ENCODE measurements at places on chromosomes 12 and 14.

DNA sequence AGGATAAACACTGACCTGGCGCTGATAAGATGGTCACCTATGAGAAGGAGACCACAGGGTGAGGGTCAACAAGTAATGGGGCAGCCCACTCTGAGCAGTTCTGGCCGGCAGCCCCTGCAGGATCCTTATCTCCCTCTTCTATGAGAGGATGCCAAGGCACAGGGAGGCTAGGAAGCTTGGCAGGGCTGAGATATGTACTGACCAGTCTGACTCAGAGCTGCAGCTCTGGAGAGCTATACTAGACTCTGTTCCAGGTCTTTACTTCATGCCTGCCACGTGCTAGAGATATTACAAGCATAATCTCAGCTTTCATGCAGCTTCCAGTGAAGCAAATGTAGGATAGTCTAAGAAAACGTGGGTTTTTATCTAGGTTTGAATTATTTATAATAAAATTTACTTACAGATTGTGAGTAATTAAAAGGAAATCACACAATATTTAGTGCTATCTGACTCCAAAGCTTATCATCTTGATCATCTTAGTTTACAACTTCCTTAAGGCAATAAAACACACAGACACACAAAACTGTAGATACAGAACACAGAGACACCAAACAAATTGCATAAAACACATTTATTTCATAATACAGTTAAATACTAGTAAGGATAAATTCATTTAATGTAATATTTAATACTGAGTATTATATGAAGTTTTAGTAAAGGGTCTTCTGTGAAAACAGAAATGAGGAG, 32.3 kb downstream of the GIT2 start:
- peak; percentile 48 for DNase-seq

- DNase-seq: no peak
Measured at GRCh38 chr12:1768615-1769014, 51.8 kb upstream of the LRTM2 start.

DNA sequence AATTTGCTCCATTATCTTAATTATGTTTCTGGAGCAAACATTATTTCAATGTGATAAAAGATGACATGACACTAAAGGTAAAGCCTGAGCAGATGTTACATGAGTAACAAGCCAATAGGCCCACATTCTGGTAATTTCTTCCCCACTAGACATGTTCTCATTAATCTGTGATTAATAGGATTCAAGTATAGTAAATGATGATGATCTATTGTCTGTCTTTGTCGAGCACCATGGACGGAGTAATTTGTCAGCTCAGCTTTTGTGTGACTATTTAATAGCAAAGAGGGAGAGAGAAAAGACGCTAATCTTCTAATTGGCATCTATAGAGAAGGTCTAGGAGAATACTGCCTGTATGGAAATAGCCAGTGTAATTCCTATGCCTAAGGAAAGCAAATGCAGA, 62.2 kb upstream of the INSM2 start:
- DNase-seq: no peak

- DNase-seq: no peak
Measured at GRCh38 chr12:37672655-37673260, 643.8 kb upstream of the ALG10B start.

- DNase-seq: no peak
Measured at GRCh38 chr12:57094208-57095160, 5.6 kb downstream of the NAB2 start.

DNA sequence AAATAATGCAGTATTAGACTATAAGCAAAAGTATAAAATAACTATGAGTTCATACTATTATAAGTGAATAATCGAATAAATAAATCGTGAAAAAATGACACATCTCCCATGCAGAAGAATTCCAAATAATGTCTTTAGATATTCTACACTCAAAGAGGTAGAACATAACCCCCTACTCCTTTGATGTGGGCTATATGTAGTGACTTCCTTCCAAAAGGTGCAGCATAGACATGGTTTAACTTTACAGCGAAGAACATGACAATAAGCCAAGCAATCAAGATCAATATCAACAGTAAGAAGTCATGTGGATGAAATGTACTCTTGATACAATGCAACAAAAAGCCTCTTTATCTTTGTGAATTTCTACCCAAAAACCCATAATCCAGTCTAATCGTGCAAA, 46.0 kb upstream of the HIF1A start:
- no peak for DNase-seq

GRCh38 chr12:125186471-125187147, 121.4 kb downstream of the AACS start:
- DNase-seq: no peak

GRCh38 chr12:58104351-58104755, 163.0 kb downstream of the ATP23 start:
- DNase-seq: no peak

DNA sequence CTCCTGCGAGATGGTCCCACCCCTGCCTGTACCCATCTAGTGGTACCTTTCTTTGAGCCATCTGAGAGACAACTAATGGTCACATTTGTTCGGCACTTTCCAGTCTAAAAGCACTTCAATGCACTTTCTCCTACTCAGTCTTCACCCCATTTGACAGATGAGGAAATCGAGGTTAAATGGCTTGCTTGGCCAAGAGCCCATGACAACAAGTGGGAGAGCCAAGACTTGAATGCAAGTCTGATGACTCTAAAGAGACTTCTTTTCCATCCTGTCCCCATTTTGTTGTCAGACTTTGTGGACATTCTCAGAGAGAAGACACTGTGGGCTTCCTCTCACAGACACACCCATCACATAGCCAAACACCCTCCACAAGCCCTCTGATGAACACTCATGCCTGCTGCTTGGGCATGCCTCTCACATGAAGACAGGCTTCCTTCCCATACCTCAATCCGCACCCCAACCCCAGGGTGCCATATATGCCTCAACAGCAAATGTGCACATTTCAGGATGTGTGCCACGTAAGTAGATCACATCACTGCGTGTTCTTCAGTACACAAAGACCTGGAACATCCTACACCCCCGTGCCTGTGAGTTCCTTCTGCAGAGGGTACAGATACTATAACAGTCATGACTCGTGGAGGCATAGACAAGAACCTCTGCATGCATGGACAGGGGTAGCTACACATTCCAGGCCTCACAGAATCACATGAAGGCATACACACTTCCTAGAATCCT, 805 bp downstream of the MYH7 start:
- no peak for DNase-seq

DNA sequence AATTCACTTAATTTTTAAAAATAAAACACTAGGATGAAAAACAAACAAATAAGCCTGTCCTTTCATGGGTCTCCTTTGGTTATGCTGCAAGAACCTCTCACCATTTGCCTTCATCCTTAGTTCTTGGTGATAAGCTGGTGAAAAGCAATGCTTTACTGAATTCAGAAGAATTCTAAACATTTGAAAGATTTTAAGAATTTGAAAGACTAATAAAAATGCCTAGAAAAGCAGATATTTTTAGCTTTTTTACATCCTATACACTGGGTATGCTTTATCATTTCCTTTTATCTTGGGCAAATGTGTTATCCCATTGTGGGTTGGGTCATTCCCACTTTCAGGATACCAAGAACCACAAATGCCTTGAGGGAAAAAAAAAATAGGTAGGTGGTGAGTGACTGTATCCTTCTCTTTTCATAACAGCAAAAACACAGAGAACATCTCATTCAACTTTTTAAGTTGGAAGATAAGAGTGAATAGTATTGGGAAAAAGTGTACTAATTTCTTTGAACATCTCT, 197.1 kb upstream of the ABCD2 start:
- DNase-seq: no peak
